Renal cortex interstitium (tissue), 15 donors: ENCODE measurements at places on chromosomes 2 and 18.

DNA sequence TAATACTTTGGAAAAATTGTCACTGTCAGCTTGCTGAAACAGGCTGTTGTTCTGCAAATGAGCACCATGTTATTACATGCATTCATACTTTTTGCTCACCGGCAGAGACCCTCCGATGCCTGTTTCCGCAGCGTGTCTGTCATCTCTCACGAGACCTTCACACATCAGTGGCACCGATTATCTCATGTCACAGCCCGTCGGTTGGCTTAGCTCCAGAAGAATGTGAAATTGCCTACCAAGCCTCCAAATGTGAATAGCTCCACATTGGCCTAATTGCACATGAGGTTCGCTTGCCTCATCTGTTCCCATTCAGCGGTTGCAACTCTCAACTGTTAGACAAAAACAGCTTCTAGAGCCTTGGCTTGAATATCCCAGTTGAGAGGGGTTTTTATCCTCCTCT lies 233.0 kb downstream of the ACTR3 start:
- no peak for DNase-seq

GRCh38 chr2:163717993-163718680 lies 17.7 kb downstream of the FIGN start:
- no peak for DNase-seq

DNA sequence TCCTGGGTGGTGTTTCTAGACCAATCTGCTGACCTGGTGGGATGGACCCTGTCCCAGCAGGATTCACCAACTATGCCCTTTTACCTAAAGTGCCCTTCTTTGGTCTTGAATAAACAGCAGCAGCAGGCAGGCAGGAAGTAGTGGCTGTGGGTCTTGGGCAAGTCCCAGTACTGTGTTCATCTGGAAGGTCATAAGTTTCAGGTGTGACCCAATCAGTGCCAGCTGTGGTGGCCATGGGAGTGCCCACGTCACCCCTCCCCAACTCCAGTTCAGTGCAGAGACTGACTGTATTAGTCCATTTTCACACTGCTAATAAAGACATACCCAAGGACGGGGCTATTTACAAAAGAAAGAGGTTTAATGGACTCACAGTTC lies 148.3 kb upstream of the SRD5A2 start:
- DNase-seq, result no peak

GRCh38 chr2:143807671-143808070 lies 678.5 kb downstream of the ARHGAP15 start:
- no peak for DNase-seq

- DNase-seq, result no peak
Measured at GRCh38 chr2:191538334-191538903, 139.5 kb upstream of the NABP1 start.

- no peak for DNase-seq
Measured at GRCh38 chr2:231942180-231942579, 16.0 kb upstream of the NPPC start.
